ENCODE measurements at places on chromosomes 11 and 22.

DNA sequence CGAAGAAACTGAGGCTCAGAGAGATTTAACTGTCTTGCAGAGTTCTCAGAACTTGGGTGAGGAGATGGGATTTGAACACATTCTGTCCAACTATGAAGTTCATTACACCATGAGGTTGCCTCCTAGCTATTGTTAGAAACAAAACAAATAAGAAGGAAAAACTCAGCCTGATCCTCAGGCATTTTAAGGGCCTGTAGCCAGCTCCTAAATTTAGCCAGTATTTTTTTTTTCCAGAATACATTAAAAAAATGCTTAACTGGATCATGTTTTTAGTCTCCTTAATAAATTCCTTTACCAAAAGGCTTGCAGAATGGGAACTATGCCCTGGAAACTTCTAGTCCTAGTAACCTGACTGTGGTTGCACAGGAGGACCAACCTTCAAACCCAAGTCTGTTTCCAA is 212.0 kb downstream of the CSNK2A3 start:
- DNase-seq = no peak

DNA sequence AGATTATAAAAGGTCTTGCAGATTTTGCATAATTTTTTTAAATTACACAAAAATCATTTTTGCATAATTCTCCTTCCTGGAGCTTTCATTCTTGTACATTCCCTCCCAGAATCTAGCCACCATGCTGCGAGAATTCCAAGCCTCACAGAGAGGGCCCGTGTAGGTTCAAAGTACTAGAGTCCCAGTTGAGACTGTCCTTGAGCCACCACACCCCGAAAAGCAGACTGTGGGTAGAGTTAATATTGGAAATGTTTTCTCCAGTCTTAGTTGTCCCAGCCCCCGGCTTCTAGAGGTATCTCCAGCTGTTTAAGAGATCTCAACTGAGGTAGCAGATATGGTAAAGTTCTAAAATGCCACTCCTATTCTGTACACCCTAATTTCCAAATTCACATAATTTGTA is 407.3 kb upstream of the ANO3 start:
- DNase-seq = no peak

- no peak for DNase-seq
These were observed 2.1 kb upstream of the CLCF1 start for GRCh38 chr11:67375320-67376055.

DNA sequence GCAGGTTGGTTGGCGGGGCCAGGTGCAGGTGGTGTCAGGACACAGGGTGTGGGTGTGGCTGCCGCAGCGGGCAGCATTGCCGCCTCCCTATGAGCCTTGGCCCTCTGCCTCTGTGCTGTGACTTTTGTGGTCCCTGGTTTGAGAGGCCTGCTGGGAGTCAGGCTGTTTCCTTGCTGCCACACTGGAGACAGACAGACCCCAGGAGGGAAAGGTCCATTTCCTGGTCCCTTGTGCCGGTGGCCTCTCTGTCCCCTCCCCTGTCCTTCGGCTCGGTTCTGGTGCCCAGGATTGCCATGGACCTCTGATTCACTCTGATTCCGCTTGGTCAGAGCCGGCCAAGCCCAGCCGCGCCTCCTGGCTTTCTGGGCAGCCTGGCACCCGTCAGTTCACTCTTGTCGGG is 196.9 kb downstream of the TBC1D22A start:
- no peak for DNase-seq

DNA sequence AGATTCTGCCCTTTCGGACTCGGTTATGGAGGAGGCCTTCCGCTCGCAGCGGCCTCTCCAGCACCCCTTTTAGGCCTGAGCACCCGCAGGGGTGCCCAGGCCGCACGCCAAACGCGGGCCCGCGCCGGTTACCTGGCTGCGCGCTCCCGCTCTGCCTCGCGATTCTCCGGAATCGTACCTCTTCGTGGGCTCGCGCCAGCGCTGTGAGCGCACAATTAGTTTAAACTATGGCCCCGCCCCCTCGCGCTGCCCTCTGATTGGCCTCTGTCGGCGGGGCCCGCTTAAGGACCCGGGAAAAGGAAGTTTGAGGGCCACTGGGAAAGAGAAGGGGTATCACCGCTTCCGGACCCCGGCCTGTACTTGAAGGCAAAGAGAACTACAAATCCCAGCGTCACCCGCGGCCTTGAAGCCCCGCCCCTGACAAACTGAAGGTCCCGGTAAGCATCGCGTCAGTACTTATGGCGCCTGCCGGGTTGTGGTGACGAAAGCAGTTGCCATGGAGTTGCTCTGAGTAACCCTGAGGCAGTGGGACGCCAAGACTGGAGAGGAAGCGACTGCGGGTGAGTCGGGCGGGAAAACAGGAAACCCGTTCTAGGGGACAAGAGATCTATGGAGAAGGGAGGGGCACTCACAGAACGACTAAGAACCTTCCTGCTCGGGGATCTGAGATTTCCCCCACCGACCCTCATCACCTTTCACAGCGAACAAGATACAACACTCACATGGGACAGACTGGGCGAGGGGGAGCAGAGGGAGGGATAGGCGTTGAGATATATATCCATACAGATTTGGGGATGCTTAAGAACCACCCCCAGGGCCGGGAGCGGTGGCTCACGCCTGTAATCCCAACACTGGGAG is at the start of the genes LRRC51 and NUMA1:
LRRC51 (plus strand) TSS at position 525 of the 858 bp plus-strand sequence. CDS start 8,234 bp downstream, outside the sequence.
NUMA1 (minus strand) TSS at position 217 of the 858 bp plus-strand sequence. CDS start 44,599 bp downstream, outside the sequence.
- peak; percentile 99 for DNase-seq

DNA sequence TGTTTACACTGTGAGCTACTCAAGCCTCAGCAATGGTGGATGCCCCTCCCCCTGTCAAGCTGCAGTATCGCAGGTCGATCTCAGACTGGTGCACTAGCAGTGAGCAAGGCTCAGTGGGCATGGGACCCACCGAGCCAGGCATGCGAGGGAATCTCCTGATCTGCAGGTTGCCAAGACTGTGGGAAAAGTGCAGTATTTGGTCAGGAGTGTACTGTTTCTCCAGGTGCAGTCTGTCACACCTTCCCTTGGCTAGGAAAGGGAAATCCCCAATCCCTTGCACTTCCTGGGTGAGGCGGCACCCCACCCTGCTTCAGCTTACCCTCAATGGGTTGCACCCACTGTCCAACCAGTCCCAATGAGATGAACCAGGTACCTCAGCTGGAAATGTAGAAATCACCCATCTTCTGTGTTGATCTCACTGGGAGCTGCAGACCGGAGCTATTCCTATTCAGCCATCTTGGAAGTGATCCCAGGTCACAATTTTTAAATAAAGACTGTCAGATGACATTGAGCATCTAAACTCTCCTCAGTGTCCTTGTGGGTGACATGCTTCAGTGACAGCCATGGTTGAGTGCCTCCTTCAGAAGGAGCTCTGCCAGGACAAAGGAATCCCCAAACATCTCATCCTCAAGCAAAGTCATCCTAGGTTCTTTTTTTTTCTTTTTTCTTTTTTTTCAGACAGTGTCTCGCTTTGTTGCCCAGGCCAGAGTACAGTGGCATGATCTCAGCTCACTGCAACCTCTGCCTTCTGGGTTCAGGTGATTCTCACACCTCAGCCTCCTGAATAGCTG is 10.8 kb downstream of the SLC22A24 start:
- no peak for DNase-seq

GRCh38 chr11:65975771-65976170 is 14.2 kb downstream of the SART1 start:
- DNase-seq = no peak

DNA sequence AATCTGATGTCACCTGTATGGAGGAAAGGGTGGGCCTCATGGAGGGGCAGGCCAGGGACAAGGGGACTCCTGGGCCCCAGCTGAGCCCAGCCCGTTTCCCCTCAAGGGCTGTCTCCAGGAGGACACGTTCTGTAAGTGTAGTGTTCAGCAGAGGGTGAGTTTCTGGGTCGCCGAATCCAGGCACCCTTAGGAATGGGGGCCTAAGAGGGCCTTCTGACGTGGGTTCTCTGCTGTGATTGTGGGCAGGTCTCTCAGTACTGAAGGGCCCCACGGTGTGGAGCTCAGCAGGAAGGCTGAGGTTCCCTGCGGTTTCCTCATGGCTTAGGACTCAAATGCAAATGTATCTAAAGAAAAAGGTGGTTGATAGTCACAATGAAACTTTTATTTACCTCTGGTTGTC is 6.5 kb downstream of the PTDSS2 start:
- DNase-seq = no peak

DNA sequence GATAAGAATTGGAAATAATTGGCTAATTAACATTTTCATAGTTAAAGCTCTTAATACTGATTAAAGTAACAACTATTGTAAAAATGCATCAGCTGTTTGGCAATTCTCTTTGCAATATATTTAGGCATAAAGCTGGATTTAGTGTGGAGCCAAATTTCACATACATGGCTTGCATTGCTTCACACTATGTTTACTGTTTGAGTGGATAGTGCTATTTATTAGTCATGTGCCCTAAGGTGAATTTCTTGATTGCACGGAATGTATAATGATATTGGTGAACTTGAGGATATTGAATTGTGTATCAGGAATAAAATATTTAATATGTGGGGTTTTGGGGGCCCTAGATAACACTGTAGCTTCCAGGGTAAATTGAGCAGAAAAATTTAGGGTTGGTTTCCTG is 100.9 kb downstream of the AASDHPPT start:
- DNase-seq = no peak

GRCh38 chr11:46505741-46506482 is 87.9 kb downstream of the AMBRA1 start:
- no peak for DNase-seq

DNA sequence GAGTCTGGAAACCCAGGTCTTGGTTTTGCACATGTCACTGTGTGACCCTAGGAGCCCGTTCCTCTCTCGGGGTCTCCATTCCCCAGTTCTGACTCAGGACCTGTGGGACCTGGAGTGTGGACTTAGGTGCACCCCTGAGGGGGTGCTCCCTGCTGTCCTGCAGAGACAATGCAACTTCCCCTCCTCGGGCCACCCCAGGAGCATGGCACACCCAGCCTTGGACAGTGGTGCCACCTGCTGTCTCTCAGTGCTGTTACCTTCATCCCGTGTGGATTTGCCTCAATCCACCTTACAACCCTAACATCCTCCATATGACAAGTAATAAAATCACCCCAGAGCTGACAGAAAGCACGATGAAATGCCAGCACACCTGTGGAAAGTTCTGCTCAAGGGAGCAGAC is 27.5 kb upstream of the CRYBB3 start:
- DNase-seq = peak; percentile 5

DNA sequence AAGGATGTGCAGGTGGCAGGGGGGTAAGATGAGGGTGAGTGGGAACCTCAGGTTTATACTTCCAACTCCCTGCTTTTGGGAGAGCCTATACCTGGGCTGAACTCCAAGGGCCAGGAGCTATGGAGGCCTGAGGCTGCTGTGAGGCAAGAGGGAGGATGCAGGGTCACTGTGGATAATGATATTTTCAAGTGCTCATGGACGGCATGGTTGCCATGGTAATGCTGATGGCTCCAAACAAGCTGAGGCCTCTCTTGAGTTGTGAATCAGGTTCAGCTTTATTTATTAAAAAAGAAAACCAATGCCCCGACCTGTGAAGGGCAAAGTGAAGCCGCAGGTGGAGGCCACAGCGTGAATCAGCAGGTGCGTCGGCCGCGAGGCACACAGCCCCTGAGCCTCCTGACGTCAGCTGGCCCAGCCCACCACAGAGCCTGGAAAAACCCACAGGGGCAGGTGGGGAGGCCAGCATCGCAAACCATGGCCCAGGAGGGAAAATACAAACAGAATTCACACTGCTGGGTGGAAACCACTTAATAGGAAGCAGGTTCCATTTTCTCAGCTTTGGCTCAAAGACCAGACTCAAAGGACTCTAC is 17.4 kb upstream of the CREB3L1 start:
- DNase-seq = no peak

DNA sequence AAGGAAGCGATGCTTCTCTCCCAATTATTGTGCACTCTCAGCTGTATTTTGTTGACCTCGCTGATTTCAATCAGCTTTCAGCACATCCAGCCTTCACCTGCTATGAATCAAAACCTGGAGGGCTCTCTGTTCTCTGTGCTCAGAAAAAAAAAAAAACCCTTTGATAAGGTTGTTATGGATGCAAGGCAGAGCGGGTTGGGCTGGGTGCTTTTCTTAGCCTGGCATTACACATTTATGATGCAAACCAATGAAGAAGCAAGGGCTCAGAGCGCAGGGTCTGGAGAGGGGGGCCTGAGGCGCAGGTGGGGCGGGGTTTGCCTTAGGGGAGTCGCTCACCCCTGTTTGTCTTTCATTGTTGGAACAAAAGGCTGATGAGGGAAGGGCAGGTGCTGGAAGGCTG is 86.0 kb upstream of the CADM1 start:
- no peak for DNase-seq

GRCh38 chr11:84558085-84558905 is 1068.8 kb downstream of the DLG2 start:
- DNase-seq = no peak

DNA sequence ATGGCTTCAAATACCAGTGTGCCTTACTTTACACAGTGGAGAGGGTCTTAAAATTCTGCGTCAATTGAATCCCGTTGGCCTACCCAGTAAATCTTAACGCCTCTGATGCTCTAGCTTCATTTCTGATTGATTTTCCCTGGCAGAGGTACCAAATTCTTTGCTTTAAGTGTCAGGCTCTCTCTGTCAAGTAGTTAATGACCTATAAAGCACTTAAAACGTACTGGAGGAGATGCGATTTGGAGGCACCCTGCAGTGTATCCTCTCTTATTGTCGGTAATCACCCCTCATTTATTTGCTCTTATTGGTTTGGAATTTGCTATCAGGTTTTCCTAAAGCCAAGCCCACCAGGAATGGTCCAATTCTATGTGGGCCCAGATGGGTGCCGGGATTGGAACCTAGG is 59.2 kb downstream of the NFAM1 start:
- DNase-seq = no peak

GRCh38 chr22:50296658-50297490 is 10.6 kb downstream of the PLXNB2 start:
- no peak for DNase-seq

GRCh38 chr11:90476442-90477007 is 253.7 kb upstream of the CHORDC1 start:
- DNase-seq = peak; percentile 7

DNA sequence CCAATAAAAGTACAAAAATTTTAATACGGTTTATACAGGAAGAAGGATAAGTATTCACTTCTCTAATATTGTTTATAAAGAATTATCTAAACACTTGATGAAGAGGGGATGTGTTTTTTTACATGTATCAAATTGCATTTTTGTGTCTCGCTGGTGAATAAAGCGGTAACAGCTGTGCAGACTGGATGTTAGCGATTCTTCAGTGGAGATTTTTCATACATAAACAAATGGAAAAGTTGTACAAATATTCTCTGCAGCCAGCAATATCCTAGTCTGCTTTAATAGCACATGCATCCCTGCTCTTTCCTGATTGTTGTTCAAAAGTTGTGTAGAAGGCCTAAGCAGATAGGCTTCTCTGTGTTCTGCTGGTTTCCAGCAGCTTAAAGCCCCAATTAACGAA is 369.3 kb downstream of the SOX6 start:
- no peak for DNase-seq
